ENCODE measurements at places on chromosomes 6 and 20.

GRCh38 chr20:64101731-64102621 lies 5.4 kb downstream of the NPBWR2 start:
- DNase-seq, result peak; percentile 70

- peak; percentile 44 for DNase-seq
These were observed 8.8 kb downstream of the MYL9 start for GRCh38 chr20:36549942-36550789.

DNA sequence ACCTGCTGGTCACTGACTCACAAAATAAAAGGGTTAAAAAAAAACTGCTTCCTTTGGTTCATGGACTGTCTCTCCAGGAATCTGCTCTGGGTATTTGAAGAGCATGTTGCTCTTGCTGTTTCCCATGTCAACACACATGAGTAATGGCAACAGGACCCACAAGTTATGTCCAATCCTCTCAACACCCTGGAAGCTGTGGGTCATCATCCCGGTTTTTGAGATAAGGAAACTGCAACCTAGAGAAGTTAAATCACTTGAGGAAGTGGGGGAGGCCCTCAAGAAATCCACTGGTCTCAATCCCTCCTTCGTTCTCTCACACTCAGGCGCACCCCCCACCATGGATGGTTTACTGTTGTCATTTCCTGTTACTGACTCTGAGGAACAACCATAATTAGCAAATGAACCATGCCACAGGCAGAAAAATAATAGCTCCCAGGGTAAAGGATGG lies 12.4 kb downstream of the MAP1LC3A start:
- DNase-seq, result no peak

GRCh38 chr6:158061361-158061708 lies 79.7 kb downstream of the SYNJ2 start:
- no peak for DNase-seq

GRCh38 chr6:28635547-28636158 lies 110.0 kb downstream of the GPX5 start:
- DNase-seq, result no peak

- peak; percentile 24 for DNase-seq
These were observed 150.0 kb upstream of the SPACA1 start for GRCh38 chr6:87897663-87898062.

DNA sequence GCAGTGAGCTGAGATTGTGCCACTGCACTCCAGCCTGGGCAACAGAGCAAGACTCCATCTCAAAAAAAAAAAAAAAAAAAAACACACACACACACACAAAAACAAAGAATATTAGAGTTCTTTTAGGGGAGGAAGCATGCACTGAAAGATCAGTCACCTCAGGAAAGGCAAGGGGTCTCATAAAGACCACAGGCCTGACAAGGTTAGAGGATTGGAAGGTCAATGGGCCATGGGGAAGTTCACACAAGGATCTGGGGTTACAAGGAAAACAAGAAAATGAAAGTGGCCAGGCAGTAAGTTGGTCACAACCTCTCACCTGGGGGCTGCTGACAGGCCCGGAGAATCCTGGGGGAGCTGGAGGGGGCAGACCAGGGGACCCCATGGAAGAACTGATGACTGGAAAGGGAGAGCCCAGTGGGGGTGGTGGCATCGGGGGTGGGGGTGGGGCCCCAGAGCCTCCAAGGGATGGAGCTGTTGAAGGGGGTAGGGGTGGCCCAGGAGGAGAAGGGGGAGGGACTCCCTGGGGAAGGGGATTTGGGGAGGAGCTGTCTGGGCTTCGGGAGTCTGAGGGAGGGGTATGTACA lies 1.5 kb downstream of the RXRB start:
- DNase-seq, result no peak

Measured in GM03348 (cell line).